ENCODE measurements at places on chromosomes 7 and 10.

DNA sequence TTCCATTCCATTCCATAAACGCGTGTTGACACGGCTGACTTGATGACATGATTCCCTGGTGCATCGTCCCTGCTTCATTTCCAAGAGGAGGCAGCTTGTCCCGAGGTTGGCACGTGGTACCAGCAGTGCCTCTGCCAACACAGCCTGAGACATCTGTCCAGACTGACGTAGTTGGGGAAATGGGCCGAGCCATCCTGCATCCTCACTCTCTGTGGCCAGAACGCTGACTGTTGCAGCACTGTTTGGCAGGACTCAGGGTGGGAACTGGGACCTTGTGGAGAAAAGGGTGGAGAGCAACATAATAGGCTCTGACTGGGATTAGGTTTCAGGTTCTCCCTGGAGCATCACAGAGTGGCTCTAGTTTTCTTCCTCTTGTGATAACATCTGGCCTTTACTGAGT, 118.6 kb upstream of the BTBD16 start:
- ATAC-seq = peak; percentile 64

DNA sequence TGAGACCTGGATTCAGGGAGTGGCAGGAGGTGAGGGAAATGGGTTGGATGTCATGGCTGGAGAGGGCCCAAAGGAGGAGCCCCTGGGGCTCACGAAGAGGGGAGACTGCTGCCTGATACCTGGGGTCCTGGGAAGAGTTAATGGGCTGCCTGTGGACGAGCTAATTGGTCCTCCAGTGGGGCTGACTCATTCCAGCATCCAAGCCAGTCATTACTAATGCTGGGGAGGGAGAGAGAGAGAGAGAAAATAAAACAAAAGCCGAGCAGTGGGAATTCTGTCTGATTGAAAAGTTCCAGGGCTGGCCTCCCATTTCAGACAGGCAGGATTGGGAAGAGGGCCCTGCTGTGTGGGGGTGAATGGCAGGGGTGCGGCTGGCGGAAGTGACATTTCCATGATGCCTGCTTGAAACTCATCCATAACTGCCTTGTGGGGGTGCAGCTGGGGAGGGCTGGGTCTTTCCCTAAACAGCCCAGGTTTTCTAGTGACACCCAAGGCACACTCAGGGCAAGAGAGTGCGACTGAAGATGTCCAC, 297.8 kb downstream of the RPS24 start:
- ATAC-seq = no peak

DNA sequence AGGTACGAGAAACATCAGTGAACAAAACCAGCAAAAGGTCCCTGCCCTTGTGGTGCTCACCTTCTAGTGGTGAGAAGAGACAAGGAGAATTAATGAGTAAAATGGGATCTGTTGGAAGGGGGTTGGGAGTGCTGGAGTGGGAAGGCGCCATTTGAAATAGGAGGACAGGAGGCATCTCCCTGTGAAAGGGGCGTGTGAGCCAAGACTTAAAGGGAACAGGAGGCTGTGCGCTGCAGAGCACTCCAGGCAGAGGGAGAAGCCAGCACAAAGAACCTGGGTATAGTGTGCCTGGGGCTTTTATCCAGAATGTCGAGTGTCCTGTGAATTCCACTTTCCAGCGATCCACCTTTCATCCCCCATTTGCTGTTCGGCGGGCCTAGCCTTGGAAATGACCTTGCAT, 497.9 kb upstream of the GALNT17 start:
- no peak for ATAC-seq

GRCh38 chr10:133442191-133442966, 11.4 kb upstream of the SCART1 start:
- ATAC-seq = no peak

DNA sequence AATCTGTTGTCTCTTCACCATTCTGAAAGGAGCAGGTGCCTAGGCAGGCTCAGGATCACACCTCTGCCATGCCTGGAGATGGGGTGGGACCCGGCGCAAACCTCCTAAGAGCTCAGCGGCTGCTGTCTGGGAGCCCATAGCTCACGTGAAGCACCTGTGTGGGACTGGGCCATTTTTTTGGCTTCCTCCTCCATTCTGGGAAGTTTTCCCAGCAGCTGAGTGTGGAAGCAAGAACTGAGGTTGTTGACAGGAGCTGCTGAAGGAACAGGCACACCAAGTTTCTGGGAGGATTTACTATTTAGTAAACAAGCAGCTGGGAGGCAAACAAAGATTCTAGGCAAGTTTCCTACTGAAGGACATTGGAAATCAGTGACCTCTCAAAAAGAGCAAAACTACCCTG, 77.3 kb downstream of the FAM13C start:
- no peak for ATAC-seq

- ATAC-seq = no peak
Measured at GRCh38 chr10:31413325-31413724, 94.3 kb downstream of the ZEB1 start.

- no peak for ATAC-seq
Measured at GRCh38 chr10:78875932-78876331, 192.8 kb upstream of the ZMIZ1 start.

Data from motor neuron (in vitro differentiated cells).